ENCODE measurements at places on chromosomes 7 and 10. TPM values are rescaled to one million over a fixed set of nuclear protein-coding genes. Genes with fewer than 3 reads are reported as not detected.

CFAP46 gene
- total RNA-seq: 0.07 TPM

TMEM139 gene
- 0.70 TPM for total RNA-seq

GRCh38 chr7:116571552-116571951 lies 46.7 kb downstream of the CAV1 start:
- no peak for DNase-seq

DNA sequence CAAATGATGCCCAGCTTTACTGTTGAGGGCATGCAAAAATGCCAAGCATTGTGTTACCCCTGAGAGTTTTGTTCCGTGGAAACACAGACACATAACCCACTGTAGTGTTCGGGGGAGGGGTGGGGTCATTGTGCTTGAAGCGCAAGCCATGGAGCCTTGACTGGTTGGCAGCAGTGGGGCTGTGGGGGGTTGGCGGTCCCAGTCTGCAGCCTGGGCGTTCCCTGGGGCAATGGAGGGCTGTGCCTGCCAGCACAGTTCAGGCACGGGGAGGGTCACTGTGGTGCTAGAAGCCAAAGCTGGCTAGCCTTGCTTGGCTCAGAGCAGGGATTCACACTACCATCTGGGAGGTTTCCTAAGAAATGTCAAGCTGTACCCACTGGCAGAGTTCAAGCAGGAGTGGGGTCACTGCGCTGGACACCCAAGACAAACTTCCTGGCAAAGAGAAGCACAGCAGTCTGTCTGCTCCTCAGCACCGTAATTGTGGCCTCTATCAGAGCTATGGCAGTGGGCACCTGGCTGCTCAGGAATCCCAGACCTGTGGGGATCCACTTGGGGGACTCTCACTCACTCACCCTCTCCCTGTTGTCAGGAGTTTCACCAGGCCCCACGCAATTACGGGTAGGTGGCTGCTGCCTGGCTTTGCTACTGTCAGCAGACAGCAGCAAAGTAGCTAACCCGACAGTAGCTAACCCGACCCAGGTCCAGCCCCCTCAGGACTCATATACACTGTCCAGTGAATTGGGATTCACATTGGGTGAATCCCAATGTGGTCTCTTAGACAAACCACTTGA lies 292.4 kb downstream of the ZWINT start:
- no peak for DNase-seq

GRCh38 chr10:8047452-8048280 lies 6.8 kb upstream of the GATA3 start:
- DNase-seq: peak; percentile 16

DNA sequence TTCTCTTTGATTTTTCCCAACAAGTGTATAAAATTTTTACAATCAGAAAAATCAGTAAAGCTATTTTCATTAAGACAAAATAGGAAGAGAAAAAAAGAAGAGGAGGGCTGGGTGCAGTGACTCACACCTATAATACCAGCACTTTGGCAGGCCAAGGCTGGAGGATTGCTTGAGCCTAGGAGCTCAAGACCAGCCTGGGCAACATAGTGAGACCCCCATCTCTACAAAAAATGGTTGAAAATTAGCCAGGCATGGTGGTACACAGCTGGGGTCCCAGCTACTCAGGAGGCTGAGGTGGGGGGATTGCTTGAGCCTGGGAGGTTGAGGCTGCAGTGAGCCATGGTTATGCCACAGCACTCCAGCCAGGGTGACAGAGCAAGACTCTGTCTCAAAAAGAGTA lies 172.3 kb downstream of the AKR1D1 start:
- no peak for DNase-seq

GRCh38 chr10:92810934-92811532 lies 37.3 kb upstream of the EXOC6 start:
- no peak for DNase-seq

DNA sequence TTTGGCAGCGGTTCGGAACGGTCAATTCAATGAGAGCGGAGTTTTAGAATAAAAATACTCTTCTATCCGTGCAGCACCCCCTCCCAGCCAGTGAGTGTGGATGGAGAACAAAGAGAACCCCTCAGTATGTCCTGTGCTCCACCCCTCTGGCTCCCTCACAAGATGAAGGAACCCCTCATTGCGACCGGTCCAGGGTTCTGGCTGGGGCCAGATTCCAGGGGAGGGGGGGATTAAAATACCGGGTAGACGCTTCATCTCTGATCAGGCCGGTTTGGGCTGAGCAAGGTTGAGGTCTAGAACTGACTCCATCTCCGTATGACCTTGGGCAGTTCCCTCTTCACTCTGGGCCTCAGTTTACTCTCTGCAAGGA lies 5.9 kb downstream of the CYP26C1 start:
- DNase-seq: no peak

GRCh38 chr7:101545441-101546190 lies 83.5 kb downstream of the MYL10 start:
- no peak for DNase-seq

GRCh38 chr7:12930534-12930933 lies 243.1 kb downstream of the ARL4A start:
- DNase-seq: no peak

All from activated CD4-positive, alpha-beta memory T cell treated with anti-CD3 and anti-CD28 coated beads for 36 hours (primary cell).